ENCODE measurements at places on chromosomes 6 and 20.

GRCh38 chr6:39209911-39210310 lies 19.4 kb downstream of the KCNK5 start:
- DNase-seq: no peak

- no peak for DNase-seq
Measured at GRCh38 chr6:127824061-127824460, 76.8 kb downstream of the THEMIS start.

GRCh38 chr6:129709769-129710449 lies at the start of gene ARHGAP18:
Gene ARHGAP18, minus strand, starts transcription at chr6:129710177. Its CDS starts 41 bp downstream, at chr6:129710136.
- DNase-seq: peak; percentile 97

- no peak for DNase-seq
Measured at GRCh38 chr20:17727351-17727750, 27.6 kb downstream of the BANF2 start.

Data from muscle of leg (tissue), 16 donors.